ENCODE measurements at places on chromosomes 1 and 21.

DNA sequence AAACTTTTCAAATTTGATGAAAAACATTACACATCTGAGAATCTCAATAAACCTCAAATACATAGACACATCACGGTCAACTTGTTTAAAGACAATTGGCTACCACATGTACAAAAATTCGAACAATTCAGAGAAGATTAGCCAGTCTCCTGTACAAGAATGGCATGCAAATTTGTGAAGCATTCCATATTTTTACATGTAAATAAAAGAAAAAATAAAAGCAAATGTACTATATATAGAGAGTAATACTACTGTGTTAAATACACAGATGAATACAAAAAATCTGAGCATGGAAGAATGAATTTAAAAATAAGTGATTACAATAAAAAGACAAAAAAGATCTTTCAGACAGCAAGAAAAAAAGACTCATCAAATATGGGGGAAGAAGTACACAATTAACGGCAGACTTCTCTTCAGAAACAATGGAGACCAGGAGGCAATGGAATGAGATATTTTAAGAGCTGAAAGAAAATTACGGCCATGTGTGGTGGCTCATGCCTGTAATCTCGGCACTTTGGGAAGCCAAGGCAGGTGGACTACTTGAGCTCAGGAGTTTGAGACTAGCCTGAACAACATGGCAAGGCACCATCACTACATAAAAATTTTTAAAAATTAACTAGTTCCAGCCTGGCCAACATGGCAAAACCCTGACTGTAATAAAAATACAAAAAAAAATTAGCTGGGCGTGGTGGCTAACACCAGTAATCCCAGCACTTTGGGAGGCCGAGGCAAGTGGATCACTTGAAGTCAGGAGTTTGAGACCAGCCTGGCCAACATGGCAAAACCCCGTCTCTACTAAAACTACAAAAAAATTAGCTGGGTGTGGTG is 23.2 kb downstream of the HAX1 start:
- no peak for DNase-seq

DNA sequence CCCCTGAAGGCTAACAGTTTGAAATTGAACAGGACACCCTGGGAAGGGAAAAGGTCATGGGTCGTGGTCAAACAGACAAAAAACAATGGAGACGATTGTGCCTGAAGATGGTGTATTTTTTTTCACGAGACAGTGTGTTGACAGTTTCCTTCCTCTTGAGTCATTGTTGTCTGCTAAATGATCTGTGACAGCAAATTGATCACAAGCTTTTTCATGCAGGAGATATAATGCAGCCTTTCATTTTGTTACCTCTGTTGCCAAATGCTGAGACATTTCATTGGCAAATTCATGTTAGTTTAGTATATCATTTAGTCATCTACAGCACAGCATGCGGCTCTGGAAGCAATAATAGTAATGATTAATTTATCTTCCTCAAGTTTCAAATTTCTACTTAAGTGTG is 27.7 kb downstream of the UBE2U start:
- no peak for DNase-seq

- no peak for DNase-seq
These were observed 599.4 kb downstream of the LTN1 start for GRCh38 chr21:28393279-28393678.

GRCh38 chr1:27004471-27005165 is 8.0 kb downstream of the TENT5B start:
- DNase-seq, result no peak

DNA sequence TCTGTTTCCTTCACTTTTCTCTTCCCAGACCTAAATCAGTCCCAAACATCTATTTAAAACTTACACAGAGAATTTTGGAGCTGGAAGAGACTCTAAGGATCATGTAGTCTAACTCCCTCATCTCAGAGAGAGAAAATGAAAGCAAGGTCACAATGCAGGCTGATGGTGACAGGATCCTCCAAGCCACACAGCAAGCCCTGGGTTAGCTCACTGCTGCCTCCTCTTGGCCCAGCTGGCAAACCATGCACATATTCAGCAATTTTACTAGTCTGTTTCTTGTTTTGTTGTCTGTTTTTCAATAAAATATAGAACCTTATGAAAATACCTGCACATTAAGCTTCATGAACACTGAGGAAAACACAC is 27.7 kb upstream of the LY9 start:
- no peak for DNase-seq

DNA sequence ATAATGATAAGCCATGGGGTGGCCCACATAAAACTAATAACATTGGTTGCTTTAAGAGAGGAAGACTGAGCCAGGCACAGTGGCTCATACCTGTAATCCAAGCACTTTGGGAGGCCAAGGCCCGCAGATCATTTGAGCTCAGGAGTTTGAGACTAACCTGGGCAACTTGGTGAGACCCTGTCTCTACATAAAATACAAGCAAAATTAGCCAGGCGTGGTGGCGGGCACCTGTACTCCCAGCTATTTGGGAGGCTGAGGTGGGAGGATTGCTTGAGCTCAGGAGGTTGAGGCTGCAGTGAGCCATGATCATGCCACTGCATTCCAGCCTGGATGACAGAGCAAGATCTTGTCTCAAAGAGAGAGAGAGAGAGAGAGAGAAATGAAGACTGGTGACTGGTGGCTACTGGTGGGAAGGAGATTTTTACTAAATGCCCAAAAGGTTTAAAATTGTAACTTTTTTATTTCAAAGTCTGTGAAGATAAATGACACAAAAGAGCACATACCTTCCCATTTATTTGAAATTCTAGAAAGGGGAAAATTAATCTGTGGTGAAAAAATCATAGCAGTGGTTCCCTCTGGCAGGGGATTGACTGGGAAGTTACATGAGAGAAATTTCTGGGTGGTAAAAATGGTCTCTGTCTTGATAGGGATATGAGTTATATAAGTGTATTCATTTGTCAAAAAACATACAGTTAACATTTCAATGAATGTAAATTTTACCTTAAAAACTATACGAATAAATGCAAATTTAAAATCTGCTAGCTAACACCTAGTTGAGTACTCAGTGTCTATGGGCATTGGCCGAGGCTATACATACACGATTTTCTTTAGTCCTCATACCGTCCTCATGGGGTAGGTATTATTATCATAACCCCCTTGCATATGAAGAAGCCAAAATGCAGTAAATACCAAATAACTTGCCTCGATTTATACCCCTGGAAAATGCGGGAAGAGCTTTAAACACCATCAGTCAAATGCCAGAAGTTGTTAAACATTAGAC is 2.2 kb upstream of the NBPF1 start:
- no peak for DNase-seq

- DNase-seq, result no peak
These were observed 22.9 kb downstream of the DYRK1A start for GRCh38 chr21:37389456-37389855.

GRCh38 chr1:200380589-200381021 is 29.2 kb downstream of the ZNF281 start:
- no peak for DNase-seq

- DNase-seq, result no peak
These were observed 24.3 kb upstream of the NBL1 start for GRCh38 chr1:19619697-19620384.

DNA sequence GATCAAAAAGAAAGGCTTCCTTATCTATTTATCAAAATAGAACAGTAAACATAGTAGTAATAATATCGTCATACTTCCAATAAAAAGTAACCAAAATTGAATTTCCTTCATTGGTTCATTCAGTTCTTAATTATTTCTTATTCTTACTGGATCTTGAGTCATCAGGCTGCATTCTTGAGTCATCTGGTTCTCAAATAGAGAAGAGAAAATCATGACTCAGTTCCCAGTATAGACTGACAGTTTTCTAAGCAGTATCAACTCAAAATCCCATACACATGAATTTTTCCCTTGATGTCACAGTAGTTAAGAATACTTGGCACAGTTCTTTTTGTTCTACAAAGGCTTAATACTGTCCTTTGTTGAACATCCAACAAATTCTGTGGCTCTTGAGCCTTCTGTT is 626.9 kb upstream of the ADGRL4 start:
- no peak for DNase-seq

- DNase-seq, result no peak
These were observed 189.7 kb downstream of the RERE start for GRCh38 chr1:8627728-8628127.

DNA sequence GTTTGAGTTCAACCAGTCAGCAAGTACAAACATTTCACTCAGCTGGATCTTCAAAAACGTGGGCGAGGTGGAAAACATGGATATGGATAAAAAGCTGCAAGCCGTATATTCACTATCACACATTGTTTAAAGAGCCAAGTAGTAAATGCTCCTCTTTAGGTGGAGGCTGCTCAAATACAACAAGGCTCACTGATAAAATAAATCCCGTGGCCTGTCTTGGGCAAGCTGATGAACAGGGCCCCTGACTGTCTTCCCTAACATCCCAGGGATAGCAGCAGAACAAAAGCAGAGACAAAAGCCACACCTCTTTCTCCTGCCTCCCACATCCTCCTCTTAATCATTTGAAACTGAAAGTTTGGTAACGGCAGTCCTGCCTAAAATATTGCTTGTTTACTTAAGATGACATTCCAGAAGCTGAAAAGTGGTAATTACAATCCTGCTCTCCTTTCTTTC is 357.7 kb downstream of the TTLL7 start:
- DNase-seq, result no peak

DNA sequence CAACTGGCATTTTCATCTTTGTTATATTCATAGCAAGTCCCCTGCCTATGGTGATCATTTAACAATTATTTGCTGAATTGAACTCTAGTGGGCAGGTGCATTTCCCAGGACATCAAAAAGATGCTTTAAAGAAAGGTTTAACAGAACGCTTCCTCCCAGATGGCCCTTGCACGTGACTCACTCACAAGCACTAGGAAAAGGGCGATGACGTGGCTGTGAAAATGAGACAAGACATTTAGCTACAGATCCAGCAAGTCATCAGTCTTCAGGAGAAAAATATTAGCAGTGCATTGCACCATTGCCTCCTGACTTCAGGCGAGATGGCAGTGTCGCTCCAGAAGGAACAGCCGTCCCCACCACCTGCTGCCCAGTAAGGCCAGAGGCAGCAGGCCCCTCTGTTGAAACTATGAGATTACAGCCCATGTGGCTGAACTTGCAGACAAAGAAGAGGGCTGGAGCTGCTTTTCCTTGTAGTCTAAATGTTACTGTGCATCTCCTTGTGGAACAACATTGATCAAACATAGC is 37.2 kb downstream of the DSCAM start:
- DNase-seq, result no peak

DNA sequence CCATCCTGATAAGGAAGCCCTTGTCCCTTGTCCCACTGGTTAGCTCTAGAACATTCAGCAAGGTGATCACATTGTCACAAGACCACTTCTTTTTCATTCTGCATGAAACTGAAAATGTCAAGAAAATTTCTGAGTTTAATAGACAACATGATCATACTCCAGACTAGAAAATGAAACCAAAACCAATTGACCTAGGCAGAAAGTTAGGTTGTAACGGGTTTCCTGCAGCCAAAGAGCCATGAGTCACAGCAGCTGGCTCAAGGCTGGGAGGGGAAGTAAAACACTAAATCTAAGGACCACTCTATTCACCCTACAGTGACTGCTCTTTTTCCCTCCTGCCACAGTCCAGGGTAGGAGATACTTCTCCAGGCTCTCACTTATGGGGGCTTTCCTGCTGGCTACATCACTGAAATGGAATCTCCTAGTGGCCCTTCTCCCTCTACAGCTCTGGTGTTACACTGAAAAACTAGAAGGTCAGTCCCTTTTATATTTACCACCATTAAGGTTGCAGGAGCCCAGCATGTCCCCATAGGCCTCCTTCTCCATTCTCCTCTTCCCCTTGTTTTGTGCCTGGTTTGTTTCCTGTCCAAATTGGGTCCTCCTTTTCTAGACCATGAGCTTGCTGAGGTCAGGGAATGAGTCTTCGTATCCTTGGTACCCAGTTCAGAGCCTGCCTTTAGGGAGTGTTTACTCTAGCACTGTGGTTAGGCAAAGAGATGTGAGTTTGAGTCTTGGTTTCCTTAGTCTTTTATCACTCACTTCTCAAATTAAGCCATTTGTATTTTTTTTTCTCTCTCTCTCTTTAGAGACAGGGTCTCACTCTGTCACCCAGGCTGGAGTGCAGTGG is 236.5 kb upstream of the JUN start:
- DNase-seq, result no peak

DNA sequence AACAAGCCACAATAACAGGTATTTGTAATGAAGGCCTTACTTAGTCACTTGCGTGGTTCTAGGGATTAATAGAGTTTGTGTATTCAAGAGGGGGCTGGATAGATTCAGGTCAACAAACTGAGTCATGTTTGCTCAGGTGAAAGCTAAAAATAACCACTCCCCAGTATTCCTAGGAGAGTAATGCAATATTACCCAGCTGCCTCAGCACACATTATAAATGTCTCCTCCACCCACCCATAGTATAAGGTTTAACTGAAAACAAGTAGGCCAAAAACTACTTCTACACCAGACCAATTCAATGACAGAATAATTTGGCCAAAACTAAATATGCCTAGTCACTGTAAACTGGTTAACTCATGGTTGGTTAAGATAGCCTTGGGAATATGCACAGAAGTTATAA is 34.4 kb downstream of the WLS start:
- no peak for DNase-seq

All from hematopoietic multipotent progenitor cell treated with erythropoietin and hydrocortisone succinate and interleukin-3 and kit ligand, for 17 days (in vitro differentiated cells).